Liver (tissue), 10 donors: ENCODE measurements at places on chromosomes 6 and 20. TPM values are rescaled to one million over a fixed set of nuclear protein-coding genes. Genes with fewer than 3 reads are reported as not detected.

- no peaks in the 10 kb centered on the region for H3K4me1 ChIP-seq
- no peak overlapping the region for H3K4me3 ChIP-seq
- no peak overlapping the region for H3K27ac ChIP-seq
These were observed 133.8 kb downstream of the BTBD3 start for GRCh38 chr20:12051206-12052163.

GRCh38 chr6:144148886-144149285 is 1.4 kb upstream of the STX11 start:
- H3K4me3 ChIP-seq, result no peak overlapping the region
- H3K27me3 ChIP-seq, result no peaks in the 10 kb centered on the region
- H3K4me1 ChIP-seq, result peaks cover 7% of the 10 kb centered on the region
- H3K27ac ChIP-seq, result no peak overlapping the region

Gene KCNQ5
- 0.02 TPM for polyA plus RNA-seq

GRCh38 chr20:49167811-49168507 is 20.2 kb downstream of the STAU1 start:
- no peak overlapping the region for H3K4me3 ChIP-seq
- no peaks in the 10 kb centered on the region for H3K27me3 ChIP-seq
- no peak overlapping the region for H3K27ac ChIP-seq

- H3K4me3 ChIP-seq, result no peak overlapping the region
- no peaks in the 10 kb centered on the region for H3K36me3 ChIP-seq
- H3K4me1 ChIP-seq, result no peaks in the 10 kb centered on the region
- no peaks in the 10 kb centered on the region for H3K27me3 ChIP-seq
- DNase-seq, result no peak
These were observed 406.7 kb downstream of the CD83 start for GRCh38 chr6:14524319-14524718.

Gene PI16
- polyA plus RNA-seq, result 0.12 TPM

Gene KCNK17
- 0.36 TPM for polyA plus RNA-seq

DNA sequence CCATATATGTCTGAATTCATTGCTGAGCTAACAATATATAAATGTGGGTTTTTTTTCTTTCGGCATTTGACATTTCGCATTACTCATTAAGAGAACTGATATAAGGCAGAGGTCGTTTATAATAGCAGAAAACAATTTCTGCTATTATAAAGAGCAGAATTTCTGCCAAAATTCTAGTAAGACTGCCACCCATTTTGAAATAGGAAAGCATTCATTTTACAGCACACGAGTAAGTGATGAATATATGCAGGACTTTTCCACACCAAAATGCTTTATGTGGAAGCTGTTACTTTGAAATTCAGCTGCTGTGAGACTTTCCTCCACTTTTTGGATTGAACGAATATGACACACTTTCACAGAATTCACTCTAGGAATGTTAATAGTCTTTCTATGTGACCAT is 610.9 kb upstream of the MAN1A1 start:
- H3K27ac ChIP-seq, result no peak overlapping the region
- no peaks in the 10 kb centered on the region for H3K27me3 ChIP-seq
- no peak overlapping the region for H3K4me3 ChIP-seq
- no peaks in the 10 kb centered on the region for H3K4me1 ChIP-seq
- DNase-seq, result no peak

Gene TREM1
- polyA plus RNA-seq, result 0.32 TPM

Gene NRSN1
- polyA plus RNA-seq, result not detected

Gene RNF144B
- polyA plus RNA-seq, result 3.0 TPM

GRCh38 chr6:116247285-116247684 is 6.6 kb downstream of the TSPYL4 start:
- DNase-seq, result no peak
- peaks cover 32% of the 10 kb centered on the region for H3K4me1 ChIP-seq
- H3K4me3 ChIP-seq, result no peak overlapping the region
- no peak overlapping the region for H3K27ac ChIP-seq
- no peaks in the 10 kb centered on the region for H3K36me3 ChIP-seq

DNA sequence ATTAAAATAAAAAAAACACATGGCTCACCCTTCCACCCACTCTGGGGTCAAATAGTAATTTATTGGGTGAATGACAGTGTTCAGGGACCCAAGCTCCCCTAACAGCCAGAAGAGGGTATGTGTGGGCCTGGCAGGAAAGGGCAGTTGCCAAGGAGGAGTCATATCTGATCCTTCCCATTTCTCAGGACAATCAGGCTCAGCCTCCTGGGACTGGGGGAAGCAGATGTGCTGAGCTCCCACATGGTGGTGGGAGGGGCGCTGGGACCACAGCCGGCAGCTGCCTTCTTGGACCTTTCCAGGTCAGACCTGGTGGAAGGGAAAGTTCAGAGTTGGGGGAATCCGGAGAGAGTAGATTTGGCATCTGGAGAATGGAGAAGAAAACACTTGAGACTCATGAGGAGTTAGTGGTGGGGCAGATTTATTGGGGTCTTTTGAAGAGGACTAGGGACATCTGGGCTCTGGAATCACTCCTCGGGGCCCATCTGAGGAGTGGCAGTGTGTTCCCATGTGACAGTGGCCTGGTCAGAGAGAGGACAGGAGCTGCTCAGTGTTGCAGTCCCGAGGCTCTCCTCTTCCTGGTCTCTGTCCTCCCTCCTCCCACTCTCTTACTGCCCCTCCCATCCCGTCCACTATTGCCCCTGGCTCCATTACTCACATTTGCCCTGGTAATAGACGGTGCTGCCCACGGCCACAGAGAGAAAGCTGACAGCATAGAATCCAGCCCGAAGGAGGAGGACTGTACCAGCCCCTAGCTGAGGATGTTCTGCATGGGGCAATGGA is 3.0 kb downstream of the LST1 start:
- no peak for DNase-seq
- no peak overlapping the region for H3K27ac ChIP-seq
- H3K4me1 ChIP-seq, result no peaks in the 10 kb centered on the region
- H3K27me3 ChIP-seq, result no peaks in the 10 kb centered on the region
- H3K36me3 ChIP-seq, result no peaks in the 10 kb centered on the region
- H3K4me3 ChIP-seq, result no peak overlapping the region

DNA sequence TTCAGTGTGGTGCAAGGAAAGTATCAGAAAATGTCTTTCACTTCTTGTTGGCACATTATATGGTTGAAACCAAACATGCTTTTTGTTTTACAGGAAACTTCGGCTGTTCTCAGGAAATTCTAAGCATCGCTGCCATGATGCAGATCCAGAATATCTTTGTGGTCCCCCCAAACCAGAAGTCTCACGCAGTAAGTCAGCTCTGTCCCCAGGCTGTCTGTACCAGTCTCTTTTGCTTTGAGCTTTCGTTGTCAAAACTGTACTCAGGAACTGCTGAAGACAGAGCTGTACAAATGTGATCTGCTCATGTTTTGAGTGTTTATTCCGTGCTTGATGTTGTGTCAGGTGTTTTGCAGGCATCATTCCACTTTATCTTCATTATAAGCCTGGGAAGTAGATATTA is 59.6 kb downstream of the DHX35 start:
- H3K27ac ChIP-seq, result no peak overlapping the region
- no peaks in the 10 kb centered on the region for H3K27me3 ChIP-seq
- peaks cover 47% of the 10 kb centered on the region for H3K36me3 ChIP-seq
- no peaks in the 10 kb centered on the region for H3K4me1 ChIP-seq

Gene CDKAL1
- polyA plus RNA-seq, result 3.5 TPM

GRCh38 chr20:23782366-23782983 is 31.7 kb upstream of the CST1 start:
- peaks cover 3% of the 10 kb centered on the region for H3K27me3 ChIP-seq
- H3K4me3 ChIP-seq, result no peak overlapping the region
- H3K27ac ChIP-seq, result no peak overlapping the region
- H3K4me1 ChIP-seq, result no peaks in the 10 kb centered on the region
- H3K36me3 ChIP-seq, result no peaks in the 10 kb centered on the region
- DNase-seq, result no peak

Gene COL9A1
- polyA plus RNA-seq, result not detected

Gene SIRPD
- not detected for polyA plus RNA-seq

Gene MROH8
- polyA plus RNA-seq, result 1.3 TPM

Gene SALL4
- 0.16 TPM for polyA plus RNA-seq

- H3K4me1 ChIP-seq, result no peaks in the 10 kb centered on the region
- H3K27me3 ChIP-seq, result no peaks in the 10 kb centered on the region
- no peak for DNase-seq
- no peak overlapping the region for H3K4me3 ChIP-seq
These were observed 151.3 kb downstream of the F13A1 start for GRCh38 chr6:6169141-6169540.

DNA sequence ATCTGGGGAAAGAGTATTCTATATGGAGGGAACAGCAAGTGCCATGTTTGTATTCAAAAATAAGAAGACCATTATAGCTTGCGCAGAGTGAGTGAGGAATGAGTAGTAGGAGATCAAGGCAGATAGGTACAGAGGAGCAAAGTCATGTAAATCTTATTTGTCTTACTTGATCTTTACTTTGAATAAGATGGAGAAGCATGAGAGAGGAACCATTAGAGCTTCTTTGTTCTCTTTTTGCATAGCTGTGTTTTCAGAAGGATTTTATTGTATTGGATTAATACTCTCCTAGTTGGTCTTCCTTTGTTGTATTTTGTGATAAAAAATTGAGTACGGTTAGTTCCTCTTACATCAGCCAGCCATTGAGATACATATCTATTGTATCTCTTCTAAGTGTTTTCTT is 88.4 kb downstream of the SCAF8 start:
- H3K27ac ChIP-seq, result no peak overlapping the region
- H3K4me1 ChIP-seq, result no peaks in the 10 kb centered on the region
- no peaks in the 10 kb centered on the region for H3K27me3 ChIP-seq
- H3K4me3 ChIP-seq, result no peak overlapping the region

DNA sequence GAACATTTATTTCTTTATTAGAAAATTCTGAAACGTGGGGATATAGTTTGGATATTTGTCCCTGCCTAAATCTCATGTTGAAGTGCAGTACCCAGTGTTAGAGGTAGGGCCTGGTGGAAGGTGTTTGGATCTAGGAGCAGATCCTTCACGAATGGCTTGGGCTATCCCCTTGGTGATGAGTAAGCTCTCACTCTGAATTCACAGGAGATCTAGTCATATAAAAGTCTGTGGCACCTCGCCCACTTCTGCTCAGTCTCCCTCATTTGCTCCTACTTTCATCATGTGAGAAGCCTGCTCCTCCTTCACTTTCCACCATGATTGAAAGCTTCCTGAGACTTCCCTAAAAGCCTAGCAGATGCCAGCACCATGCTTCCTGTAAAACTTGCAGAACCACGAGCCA is 96.8 kb upstream of the GJE1 start:
- no peak for DNase-seq
- no peaks in the 10 kb centered on the region for H3K4me1 ChIP-seq
- H3K27ac ChIP-seq, result no peak overlapping the region
- H3K27me3 ChIP-seq, result no peaks in the 10 kb centered on the region

GRCh38 chr6:108432792-108433191 is 127.9 kb upstream of the FOXO3 start:
- no peaks in the 10 kb centered on the region for H3K27me3 ChIP-seq
- DNase-seq, result no peak
- H3K4me1 ChIP-seq, result no peaks in the 10 kb centered on the region

GRCh38 chr6:43740961-43741764 is 28.8 kb upstream of the VEGFA start:
- H3K4me1 ChIP-seq, result no peaks in the 10 kb centered on the region
- H3K27me3 ChIP-seq, result no peaks in the 10 kb centered on the region
- DNase-seq, result no peak
- no peak overlapping the region for H3K4me3 ChIP-seq
